Activated CD4-positive, alpha-beta T cell treated with anti-CD3 and anti-CD28 coated beads for 36 hours (primary cell): ENCODE measurements at places on chromosomes 7 and 10.

- H3K27me3 ChIP-seq = peaks cover 37% of the 10 kb centered on the region
- H3K4me3 ChIP-seq = no peak overlapping the region
- no peaks in the 10 kb centered on the region for H3K36me3 ChIP-seq
- peaks cover 17% of the 10 kb centered on the region for H3K4me1 ChIP-seq
- no peak overlapping the region for H3K27ac ChIP-seq
These were observed 1.2 kb upstream of the CPED1 start for GRCh38 chr7:120987280-120987679.

DNA sequence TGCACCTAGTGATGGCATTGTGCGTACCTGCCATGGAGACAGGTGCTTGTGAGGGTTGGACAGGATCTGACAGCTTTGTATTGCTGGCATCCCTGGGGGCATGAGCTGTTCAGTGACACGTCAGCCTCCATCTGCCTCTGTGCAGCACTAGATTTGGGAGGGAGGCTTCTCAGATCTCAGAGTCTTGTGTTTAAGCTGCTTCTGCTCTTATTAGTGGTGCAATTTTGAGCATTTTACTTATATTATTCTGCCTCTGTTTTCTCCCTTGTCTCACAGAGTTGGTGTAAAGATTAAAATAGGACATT, 5.1 kb downstream of the ARHGAP22 start:
- H3K27ac ChIP-seq = no peak overlapping the region
- peaks cover 2% of the 10 kb centered on the region for H3K4me1 ChIP-seq
- no peak for DNase-seq
- H3K36me3 ChIP-seq = no peaks in the 10 kb centered on the region

DNA sequence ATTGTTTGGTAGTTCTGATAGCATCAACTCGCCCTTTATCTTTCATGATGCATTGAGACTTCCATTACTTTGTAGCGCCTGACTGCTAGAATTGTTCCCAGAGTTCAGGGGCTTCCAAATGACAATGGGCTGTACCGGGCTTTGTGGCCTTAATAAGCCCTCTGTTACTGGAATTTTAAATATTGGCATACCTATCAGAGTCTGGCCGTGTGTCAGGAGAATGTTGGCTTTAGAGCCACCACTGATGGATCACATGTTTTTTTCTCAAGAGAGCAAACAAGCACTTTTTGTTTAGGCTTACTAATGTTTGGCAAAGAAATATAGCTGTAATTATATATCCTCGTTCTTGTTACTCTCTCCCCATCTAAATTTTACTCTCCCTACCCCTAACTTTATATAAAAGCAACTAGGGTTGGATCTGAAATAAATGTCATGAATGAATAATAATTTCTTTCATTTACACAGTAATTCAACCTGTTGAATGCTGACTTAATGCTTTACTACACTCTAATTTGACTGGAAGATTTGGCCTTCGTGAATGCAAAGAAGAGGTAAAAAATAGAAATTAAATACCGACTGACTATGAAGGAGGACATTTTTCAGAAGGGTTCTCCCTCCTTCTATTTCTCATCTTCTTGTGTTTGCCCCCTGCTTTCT, 396.7 kb downstream of the AUTS2 start:
- no peak overlapping the region for H3K4me3 ChIP-seq
- H3K27ac ChIP-seq = no peak overlapping the region
- DNase-seq = no peak

DNA sequence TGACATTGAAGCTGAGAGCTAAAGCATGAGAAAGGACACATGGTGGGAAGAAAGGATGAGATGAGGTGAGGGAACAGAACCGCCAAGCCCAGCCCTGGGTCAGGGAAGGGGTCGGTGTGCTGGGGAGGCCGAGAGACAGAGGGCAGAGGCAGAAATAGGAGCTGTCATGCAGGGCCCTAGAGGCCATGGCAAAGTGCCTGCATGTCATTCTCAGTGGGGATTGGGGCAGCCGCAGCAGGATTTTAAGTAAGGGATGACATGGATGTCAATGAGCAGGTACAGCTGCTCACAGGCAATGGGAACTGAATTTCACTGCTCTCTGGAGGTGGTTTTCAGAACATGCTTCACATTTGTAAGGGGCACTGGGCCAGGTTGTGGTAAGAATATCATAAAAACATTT, 227.4 kb downstream of the RAB11FIP2 start:
- H3K4me3 ChIP-seq = no peak overlapping the region
- no peaks in the 10 kb centered on the region for H3K36me3 ChIP-seq
- H3K4me1 ChIP-seq = no peaks in the 10 kb centered on the region
- H3K27me3 ChIP-seq = no peaks in the 10 kb centered on the region
- DNase-seq = no peak

DNA sequence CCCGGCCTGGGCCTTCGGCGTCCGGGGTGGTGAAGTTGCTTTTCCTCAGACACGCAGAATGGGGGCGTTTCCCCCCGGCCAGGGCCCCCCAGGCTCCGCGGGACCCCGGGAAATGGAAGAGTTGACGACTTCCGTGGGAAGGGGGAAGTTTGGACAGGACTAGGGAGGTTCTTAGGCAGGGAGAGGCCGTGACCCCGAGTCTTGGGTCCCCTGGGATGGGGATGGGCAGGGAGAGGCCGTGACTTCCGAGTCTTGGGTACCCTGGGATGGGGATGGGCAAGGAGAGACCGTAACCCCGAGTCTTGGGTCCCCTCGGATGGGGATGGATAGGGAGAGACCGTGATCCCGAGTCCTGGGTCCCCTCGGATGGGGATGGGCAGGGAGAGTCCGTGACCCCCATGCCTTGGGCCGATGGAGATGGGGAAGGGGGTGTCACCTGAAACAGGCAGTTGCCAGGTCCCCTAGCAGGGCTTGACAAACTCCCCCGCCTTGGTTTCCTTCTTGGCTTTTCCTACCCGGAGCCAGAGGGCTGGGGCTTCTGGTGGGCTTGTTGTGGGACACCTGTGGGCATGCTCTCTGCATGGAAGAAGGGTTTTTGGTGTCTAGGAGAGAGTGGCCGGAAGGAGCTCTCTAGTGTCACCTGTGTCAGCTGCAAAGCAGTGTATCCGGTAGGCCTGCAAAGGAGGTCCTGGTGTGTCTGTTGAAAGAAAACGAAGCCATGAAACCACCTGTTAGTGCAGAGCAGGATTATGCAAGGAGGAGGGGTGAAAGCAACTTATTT, 1.1 kb downstream of the TRRAP start:
- peaks cover 30% of the 10 kb centered on the region for H3K4me1 ChIP-seq
- H3K36me3 ChIP-seq = peaks cover 28% of the 10 kb centered on the region
- peak overlapping the region; percentile 91 for H3K4me3 ChIP-seq
- H3K27ac ChIP-seq = peak overlapping the region; percentile 96
